Fibroblast of the aortic adventitia (primary cell): ENCODE measurements at places on chromosomes 2 and 18.

DNA sequence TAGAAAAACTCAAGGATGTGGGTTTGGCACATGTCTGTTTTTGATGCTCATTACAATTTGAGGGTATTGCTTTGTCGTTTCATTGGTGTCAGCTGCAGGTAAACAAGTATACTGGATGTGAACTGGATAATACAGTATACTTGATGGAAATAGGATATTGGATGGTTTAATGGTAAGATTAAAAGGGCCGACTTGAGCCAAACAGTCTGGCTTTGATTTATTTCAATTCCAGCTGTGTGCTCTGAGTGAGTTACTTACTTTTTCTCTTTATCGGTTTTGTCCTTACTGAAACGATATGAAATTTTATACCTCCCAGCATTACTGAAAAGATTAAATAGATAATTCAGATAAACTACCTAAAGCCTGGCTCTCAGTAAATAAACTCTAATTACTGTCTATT, 227.6 kb downstream of the ASXL3 start:
- DNase-seq = no peak

DNA sequence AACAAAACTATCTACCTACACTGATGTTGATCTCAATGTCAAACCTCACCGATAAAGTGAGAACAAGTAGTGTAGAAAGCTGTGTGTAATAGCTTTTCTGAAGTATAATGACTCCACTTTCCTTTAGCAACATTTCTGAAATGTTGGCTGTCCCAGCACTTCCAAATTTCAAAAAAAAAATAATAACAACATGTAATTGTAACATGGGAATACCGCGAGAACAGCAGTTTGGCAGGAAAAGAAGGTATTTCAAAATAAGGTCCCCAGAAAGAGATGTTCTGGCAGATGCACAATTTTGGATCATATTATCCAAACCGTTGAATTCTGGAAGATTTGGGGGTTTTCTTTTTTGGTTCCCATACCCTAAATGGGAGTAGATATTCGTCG, 352.0 kb downstream of the ARHGAP15 start:
- DNase-seq = peak; percentile 30

GRCh38 chr2:120963997-120964705, 228.5 kb downstream of the GLI2 start:
- DNase-seq = peak; percentile 21

- DNase-seq = no peak
Observed at GRCh38 chr2:220165401-220165800, 538.0 kb downstream of the SLC4A3 start.

- DNase-seq = peak; percentile 69
Observed at GRCh38 chr2:238379096-238379810, 47.5 kb upstream of the ASB1 start.

DNA sequence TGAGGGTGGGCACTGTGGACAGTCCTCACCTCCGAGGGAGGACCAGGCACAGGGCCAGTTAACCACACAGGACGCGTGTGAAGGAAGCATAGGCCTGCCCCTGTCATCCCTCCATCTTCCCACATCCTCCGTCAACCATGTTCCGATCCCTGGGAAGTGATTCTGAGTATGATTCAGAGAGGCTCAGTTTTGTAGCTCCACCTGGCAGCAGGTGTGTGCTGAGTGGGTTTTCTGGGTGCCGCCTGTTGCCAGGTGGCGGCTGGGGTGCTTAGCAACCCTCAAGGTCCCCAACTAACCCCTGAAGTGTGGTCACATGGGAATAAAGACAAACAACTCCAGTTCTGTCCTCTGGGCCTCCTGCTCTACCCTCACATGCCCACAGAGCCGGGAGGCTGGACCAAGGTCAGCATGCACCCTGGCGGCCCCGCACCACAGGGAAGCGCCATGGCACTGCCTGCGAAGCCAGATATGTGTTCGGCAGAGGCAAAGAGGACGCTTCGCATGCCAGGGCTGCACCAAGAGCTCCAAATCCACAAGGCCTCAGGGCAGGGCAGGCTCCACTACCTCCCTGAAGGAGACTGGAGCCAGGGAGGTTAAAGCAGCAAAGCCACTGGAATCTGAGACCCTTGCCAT, 60.0 kb downstream of the ADCY3 start:
- no peak for DNase-seq

GRCh38 chr18:33593261-33593660, 15.2 kb downstream of the ASXL3 start:
- no peak for DNase-seq

- no peak for DNase-seq
Observed at GRCh38 chr2:31052284-31052683, 86.0 kb downstream of the GALNT14 start.

- no peak for DNase-seq
Observed at GRCh38 chr2:100275200-100275589, 47.1 kb downstream of the LONRF2 start.

DNA sequence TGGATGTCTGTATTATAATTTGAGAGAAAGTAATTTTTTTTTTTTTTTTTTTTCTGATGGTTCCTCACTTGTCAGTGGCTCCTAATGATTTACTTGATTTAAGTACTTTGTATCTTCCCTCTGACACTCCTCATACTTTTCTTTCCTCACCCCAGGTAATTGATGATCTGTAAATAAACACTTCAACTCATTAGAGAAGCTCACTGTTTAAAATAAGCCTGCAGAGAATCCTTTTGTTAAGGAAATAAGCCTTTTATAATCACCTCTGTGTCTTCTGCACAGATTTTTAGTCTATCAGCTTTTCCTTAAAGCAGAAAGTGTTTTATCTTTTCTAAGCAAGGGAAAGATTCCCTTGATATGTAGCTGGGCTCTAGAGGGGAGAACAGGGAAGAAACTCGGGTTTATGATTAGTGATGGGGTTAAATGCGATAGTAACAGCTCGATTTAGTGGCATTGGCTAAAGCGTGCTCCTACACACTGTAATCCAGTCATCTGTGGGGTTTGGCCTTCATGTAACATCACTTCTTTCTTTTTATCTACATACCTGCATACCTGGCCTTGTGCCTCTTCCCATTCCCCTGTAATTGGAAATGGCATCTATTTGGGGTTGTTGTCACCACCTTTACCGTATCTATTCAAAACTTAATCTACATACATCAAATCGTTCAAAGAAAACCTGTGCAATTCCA, 60.1 kb upstream of the LRRTM1 start:
- no peak for DNase-seq

GRCh38 chr2:16680781-16681180, 15.1 kb upstream of the CYRIA start:
- no peak for DNase-seq
